Mucosa of descending colon (tissue), 3 donors: ENCODE measurements at places on chromosomes 1 and 21.

DNA sequence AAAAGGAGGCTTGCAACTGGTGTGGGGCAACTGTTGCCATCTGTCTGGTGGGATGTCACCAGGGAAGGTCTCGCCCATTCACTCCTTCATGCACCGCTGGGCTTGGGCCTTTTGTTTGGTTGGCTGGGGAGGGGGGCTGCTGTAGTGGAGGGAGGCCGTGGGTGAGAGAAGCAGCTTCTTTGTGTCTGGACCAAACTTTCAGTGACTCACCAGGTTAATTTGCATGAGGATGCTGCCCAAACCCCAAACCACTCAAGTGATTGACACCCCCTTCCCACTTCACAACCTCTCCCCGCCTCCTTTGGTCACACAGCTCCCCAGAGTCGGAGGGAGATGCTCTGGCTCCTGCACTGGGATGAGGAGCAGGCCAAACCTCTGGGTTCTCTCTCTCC is 19.7 kb downstream of the BTG2 start:
- DNase-seq: no peak

GRCh38 chr1:166603296-166603695 is 236.0 kb upstream of the POGK start:
- no peak for DNase-seq

GRCh38 chr1:111448482-111448917 is 556 bp downstream of the WDR77 start:
- no peak for DNase-seq

DNA sequence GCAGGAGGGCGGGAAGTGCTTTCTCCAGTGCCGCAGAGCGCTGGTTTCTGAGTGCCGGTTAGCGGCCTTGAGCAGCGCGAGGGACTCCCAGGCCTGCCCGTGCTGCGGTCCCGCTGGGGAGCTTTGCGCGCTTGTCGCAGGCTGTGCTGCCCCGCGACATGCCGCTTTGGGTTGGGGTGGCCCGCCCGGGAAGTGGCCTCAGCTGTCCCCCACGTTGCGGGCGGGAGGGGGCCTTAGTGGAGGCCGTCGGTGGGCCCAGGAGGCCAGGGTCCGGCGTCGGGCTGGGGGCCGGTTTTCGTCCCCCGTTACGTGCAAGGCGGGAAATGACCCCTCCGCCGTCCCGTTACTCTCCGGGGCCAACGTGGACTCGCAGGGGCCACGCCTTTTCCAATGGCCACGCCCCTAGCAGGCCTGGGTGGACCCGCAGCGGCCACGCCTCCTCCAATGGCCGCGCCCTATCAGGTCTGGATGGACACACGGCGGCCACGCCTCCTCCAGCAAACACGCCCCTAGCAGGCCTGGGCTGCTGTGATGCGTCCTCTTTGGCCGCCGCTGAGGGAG is 977 bp upstream of the C1orf174 start:
- DNase-seq: peak; percentile 99

DNA sequence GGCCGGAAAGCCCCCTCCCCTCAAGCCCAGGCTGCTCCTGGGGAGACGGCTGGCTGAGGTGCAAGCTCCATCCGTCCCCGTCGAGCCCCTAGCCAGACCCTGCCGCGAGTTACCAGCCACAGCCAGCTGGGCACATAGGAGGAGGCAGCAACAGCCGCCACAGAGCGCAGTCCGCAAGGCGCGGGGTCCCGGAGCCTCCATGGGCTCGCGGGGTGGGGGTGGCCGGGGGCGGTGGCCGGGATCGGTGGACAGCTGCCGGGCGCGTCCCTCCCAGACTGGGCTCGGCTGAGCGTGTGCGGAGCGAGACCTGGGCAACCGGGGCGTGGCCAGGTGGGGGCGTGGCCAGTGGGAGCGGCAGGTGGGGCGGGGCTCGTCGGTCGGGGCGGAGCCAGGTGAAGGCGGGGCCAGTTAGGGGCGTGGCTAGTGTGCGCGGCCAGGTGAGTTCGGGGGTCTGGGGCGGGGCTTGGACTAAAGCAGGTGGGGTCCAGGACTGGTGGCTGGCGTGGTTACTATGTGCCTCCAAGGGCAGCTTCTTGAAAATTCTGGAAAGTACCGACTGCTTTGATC is at the start of gene CD164L2:
CD164L2 (minus strand) TSS at position 295 of the 567 bp plus-strand sequence; CDS start at position 201, 94 bp downstream.
- peak; percentile 89 for DNase-seq

GRCh38 chr1:150829751-150830150 is 21.7 kb upstream of the CTSK start:
- DNase-seq: no peak

- DNase-seq: no peak
Measured at GRCh38 chr1:201877877-201878401, 10.8 kb upstream of the SHISA4 start.

GRCh38 chr1:38208716-38209632 is 162.4 kb upstream of the POU3F1 start:
- no peak for DNase-seq

GRCh38 chr1:24635195-24635843 is 7.8 kb upstream of the SRRM1 start:
- DNase-seq: no peak

DNA sequence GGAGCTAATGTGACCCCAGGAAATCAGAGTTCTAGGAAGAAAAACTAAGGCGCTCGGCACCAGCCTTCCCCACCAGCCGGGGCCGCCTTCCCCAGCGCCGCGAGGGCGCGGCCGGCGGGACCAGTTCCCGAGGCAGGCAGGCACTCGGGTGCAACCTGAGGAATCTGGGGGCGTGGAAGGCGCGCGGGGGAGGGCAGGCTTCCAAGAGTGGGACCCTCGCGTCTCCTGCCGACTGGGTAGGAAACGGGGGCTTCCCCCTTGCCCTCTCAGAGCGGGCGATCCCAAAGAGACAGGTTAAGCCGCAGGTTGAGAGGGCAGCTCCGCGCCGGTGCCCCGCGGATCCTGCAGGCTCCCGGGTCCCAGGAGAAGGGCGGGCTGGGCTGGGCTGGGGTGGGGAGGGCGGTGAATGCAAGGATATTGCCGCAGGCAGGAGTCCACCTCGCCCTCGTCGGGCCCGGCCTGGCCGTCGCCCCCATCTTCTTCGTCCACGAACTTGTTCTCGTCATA is 431 bp downstream of the ARPC5 start:
- peak; percentile 47 for DNase-seq

DNA sequence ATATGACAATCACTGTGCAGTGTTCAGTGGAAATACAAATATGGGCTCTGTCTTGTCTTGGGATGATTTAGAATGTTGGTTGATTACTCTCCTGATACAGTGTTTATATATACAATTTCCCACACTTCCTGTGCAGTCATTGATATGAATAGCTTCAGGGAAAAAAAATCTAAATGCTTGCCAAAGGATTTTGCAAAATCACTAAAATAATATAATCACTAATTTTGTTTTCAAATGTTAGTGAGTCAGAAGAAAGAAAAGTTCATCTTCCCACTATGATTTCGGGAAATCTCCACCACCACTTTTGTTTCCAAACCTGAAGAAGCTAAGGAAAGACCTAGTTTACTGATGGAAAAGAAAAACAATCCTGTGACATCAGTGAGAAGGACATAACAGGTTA is 32.1 kb upstream of the CHRM3 start:
- DNase-seq: no peak

GRCh38 chr1:110050602-110051261 is 16.3 kb downstream of the STRIP1 start:
- DNase-seq: no peak

DNA sequence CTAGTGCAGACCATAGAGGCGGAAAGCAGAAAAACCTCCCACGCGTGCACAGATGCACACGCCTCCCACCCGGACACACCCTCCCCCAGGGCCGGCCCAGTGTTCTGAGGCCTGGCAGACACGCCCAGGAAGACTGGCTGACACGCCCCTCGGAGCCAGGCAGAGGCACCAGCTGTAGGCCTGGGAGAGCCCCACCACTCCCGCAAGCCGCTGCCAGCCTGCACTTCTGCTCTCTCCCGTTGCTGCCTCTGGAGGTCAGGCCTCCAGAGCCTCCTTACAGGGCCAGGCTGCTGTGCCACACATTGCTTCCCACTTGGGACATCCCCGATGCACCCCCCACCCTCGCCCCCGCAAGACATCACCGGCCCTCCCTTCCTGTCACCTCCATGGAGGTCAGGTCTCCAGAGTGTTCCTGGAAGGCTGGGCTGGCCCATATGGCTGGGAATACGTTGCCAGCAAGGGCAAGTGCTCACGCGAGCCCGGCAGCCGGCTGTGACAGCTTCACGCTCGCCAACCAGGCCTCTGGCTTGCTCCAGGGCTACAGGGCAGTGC is 40.4 kb downstream of the CASZ1 start:
- peak; percentile 89 for DNase-seq

- DNase-seq: no peak
Measured at GRCh38 chr1:114901814-114902213, 47.2 kb downstream of the SYCP1 start.

- DNase-seq: no peak
Measured at GRCh38 chr1:64829411-64830029, 84.6 kb downstream of the RAVER2 start.

DNA sequence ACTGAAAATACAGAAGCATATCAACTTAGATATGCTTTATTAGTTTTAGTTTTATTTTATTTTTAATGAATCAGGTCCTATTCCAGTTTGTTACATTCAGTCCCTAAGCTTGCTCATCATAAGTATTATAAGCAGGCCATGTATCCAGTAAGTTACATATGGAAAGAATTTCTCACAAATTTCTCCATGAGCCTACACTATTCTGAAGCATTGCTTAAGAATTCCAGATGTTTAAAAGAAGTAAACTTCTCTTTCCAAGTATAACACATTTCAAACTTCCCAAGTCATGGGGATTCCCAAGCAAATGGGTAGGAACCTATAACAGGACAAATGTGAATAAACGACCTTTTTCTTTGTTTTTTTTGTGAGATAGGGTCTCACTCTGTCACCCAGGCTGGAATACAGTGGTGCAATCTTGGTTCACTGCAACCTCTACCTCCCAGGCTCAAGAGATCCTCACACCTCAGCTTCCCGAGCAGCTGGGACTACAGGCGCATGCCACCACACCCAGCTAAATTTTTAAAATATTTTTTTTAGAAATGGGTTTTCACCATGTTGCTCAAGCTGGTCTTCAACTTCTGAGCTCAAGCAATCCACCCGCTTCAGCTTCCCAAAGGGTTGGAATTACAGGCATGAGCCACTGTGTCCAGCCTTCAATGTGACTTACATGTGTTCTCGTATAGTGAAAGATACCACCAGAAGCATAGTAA is 39.0 kb downstream of the ST7L start:
- no peak for DNase-seq

GRCh38 chr1:39542924-39543323 is 33.7 kb downstream of the PABPC4 start:
- no peak for DNase-seq

GRCh38 chr1:114982251-114982650 is 47.4 kb upstream of the TSHB start:
- no peak for DNase-seq

DNA sequence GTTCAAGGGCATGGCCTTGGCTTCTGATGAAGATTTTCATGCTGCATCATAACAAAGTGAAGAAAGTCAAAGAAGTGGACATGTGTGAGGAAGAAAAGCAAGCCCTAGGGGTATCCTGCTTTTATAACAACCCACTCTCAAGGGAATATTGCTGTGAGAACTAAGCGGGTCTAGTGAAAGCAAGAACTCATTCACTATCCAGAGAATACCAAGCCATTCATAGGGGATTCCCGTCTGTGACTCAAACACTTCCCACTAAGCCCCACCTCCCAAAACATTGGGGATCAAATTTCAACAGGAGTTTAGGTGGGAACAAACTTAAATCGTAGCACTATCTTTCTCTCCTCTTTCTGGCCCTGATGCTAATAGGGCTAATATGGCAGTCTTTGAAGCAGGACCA is 98.5 kb upstream of the CTTNBP2NL start:
- no peak for DNase-seq

DNA sequence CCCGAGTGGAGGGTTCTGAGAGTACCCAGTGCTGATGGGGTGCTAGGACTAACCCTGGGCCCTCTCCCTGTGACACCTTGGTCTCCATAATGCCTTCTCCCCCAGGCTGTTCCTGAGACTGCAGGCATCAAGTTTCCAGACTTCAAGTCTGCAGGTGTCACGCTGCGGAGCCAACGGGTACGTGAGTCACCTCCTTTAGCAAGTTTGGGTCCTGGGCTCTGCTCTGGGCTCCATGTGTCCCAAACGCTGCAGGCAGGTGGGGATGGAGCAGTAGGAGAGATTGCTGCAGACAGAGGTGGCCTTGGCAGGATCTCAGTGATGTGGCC is 6.0 kb downstream of the DMAP1 start:
- no peak for DNase-seq

DNA sequence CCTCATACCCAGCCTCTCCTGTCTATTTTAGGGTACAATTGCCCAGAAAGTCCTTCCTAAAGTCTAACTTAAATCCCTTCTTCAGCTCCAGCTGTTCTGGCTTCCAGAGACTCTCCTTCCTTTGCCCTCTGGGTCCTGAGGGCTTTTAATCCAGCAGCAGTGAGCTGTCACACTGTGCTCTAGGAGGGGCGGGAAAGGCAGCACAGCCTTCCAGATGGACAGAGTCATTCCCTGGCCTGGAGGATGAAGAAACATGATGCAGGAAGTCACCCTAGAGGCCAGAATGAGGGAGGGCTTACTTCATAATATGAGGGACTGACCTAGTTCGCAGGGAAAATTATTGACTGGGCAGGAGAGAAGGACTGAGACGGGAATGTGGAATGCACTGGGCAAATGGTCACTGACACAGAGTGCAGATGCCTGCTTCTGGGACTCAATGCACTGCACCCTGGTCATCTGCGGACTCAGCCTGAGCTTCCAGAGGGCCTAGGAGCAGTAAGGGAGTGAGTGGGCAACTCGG is 1.3 kb downstream of the SH2D2A start:
- DNase-seq: no peak

- DNase-seq: no peak
Measured at GRCh38 chr1:99759518-99760160, 6.8 kb downstream of the FRRS1 start.

- DNase-seq: no peak
Measured at GRCh38 chr1:89529196-89529595, 4.6 kb downstream of the LRRC8B start.

GRCh38 chr1:170063109-170063826 is 11.2 kb downstream of the KIFAP3 start:
- DNase-seq: no peak

- no peak for DNase-seq
Measured at GRCh38 chr1:158323866-158324265, 7.5 kb downstream of the CD1B start.

DNA sequence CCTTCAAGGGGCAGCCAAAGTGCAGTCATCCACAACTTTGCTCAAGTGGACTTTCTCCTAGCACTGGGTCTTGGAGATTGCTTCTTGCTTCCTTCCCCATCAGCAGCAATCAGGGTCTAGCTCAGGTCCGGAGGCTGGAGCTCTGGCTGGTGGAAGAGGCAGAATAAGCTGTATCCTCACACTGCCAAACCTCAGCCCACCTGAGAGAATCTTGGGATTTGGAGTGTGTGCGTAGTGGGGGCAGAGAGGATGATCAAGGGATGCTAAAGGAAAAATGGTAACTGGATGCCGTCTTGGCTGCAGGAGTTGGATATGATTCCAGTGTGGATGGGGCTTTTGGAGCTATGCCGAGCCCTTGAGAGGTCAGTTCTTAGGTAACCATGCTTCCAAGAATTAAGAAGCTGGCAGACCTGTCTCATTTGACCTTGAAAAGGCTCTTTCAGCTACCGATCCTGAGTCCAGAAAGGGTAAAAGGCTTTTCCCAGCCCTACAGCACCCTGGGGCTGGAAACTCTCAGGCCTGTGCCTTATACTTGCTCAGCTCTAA is 4.5 kb upstream of the NFASC start:
- DNase-seq: no peak

- no peak for DNase-seq
Measured at GRCh38 chr1:44076066-44076465, 42.6 kb upstream of the KLF17 start.
